Smooth muscle cell of the umbilical artery (primary cell): ENCODE measurements at places on chromosomes 7 and 10. TPM values are rescaled to one million over a fixed set of nuclear protein-coding genes. Genes with fewer than 3 reads are reported as not detected.

The CHST3 gene
- total RNA-seq, result 13.1 and 35.0 TPM in 2 replicates

The GATA3 gene
- total RNA-seq, result not detected in 2 replicates

The GHRHR gene
- total RNA-seq, result not detected in 2 replicates

The PTEN gene
- total RNA-seq, result 101 and 106 TPM in 2 replicates

The CCNJ gene
- 7.4 and 9.2 TPM in 2 replicates for total RNA-seq

The ADRB1 gene
- not detected in 2 replicates for total RNA-seq

The COL28A1 gene
- 0.32 TPM in 1 of 2 replicates, not detected in the other for total RNA-seq

The CRYGN gene
- total RNA-seq, result not detected in 2 replicates

The HHEX gene
- total RNA-seq, result 0.89 and 2.0 TPM in 2 replicates
